RPMI7951 (cell line): ENCODE measurements at places on chromosomes 2 and 18. TPM values are rescaled to one million over a fixed set of nuclear protein-coding genes. Genes with fewer than 3 reads are reported as not detected.

The NPAS2 gene
- 64.1 and 93.5 TPM in 2 replicates for total RNA-seq

The HOXD13 gene
- 1.2 and 2.6 TPM in 2 replicates for total RNA-seq

The CCDC141 gene
- 0.88 and 1.8 TPM in 2 replicates for total RNA-seq

The ADAM23 gene
- not detected in 2 replicates for total RNA-seq

The RBMS1 gene
- 58.4 and 82.7 TPM in 2 replicates for total RNA-seq

The DDX1 gene
- total RNA-seq, result 83.1 and 102 TPM in 2 replicates

The CIAO1 gene
- total RNA-seq, result 116 and 147 TPM in 2 replicates

DNA sequence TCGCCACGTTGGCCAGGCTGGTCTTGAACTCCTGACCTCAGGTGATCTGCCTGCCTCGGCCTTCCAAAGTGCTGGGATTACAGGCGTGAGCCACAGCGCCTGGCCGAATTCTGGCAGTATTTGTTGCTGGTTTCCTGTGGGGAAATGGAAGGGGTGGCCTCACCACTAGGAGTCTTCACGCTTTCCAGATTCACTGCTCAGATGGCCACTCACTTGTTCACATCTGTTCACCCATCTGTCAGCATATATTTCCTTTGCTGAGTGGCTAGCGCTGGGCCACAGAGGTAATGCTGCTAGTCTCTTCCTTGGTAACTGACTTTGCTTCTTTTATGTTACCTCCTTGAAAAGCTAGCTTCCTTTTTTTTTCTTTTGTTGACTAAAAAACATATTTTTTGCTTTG, 27.2 kb downstream of the TMEM177 start:
- no peak for DNase-seq

GRCh38 chr18:6052449-6052913, 157.2 kb upstream of the TMEM200C start:
- no peak for DNase-seq

GRCh38 chr2:201827621-201828020, 21.3 kb downstream of the CDK15 start:
- peak; percentile 52 for DNase-seq

- no peak for DNase-seq
Measured at GRCh38 chr18:37381554-37381953, 184.0 kb downstream of the CELF4 start.

DNA sequence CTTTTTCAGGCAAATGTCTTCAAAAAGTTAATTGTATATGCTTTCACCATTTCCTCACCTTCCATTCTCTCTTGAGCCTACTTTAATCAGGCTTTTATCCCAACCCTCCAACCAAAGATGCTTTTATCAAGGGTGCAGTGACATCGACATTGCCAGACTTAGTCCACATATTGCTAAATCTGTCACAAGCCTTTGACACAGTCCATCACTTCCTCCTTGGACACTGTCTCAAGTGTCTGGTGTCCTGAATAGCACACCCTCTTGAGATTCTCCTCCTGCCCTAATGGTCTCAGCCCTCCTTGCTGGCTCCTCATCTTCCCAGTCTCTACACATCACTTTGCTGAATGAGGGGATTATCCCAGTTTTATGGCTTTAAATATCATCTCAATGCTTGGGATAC, 147.5 kb upstream of the SLC39A10 start:
- no peak for DNase-seq

DNA sequence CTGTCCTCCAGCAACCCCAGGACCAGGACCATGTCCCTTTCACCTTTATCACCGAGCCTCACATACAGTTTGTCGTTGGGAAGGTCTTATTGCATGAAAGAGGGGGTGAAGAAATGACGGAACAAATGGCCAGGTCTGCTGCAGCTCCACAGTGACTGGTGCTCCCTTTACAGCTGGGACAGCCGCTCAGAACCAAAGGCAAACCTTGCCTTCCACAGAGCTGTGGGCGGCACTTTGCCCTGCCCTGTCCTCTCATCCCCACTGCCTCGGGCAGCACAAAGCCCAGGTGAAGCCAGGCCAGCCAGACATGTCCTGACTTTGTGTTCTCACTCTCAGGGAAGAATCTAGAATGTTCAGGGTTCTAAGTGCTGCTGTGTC, 961 bp downstream of the GPR55 start:
- DNase-seq, result no peak

- peak; percentile 45 for DNase-seq
Measured at GRCh38 chr2:178761759-178762371, 45.4 kb downstream of the TTN start.

DNA sequence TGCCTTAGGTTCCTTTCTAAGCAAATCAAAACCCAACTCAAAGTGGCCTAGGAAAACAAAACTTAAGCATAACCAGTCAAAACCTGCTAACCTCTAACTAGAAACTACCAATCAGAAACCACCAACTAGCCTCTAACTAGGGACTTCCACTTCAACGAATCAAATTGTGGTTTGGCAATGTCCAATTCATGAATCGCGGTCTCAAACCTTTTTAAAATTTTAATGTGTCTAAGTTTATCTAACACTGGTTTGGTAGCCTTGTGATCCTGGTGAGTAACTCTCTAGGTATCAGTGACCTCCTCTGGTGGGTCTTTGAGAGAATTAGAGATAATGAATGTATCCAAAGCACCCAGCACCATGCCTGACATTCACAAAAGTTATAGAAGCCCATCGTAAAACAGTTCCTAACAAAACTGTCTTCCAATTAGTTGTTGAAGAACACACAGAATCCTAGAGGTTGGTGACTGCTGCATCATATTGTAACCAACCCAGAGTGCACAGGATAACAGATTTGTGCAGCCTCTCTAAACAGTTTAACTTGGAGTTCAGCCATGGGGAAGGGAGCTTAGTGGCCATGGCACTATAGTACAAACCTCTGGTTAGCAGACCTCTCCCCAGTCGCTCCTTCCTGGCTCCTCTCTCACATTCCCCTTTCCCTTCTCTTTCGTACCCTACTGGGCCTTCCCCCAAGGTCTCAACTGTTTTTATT, 45.2 kb upstream of the B3GNT2 start:
- peak; percentile 75 for DNase-seq

- DNase-seq, result no peak
Measured at GRCh38 chr2:236107942-236108625, 60.1 kb downstream of the GBX2 start.

- DNase-seq, result no peak
Measured at GRCh38 chr18:5158172-5158571, 38.9 kb downstream of the AKAIN1 start.

DNA sequence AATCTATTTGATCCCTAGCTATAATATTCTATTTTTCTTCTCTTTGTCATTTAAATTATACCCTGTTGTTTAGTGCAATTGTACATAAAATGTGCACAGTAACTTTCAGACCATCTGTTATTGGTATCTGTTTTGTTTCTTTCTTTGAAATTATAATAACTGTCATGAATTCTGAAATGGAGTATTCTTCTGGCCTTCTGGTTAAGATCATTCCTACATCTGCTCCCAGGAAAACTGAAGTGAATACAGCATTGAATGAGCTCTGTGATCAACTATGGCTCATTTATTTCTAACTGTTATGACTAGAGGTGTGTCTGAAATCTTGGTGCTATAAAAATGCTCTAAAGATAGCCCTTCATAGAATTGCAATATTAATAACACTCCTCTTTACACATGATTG, 788.4 kb upstream of the TMEFF2 start:
- DNase-seq, result no peak

- DNase-seq, result no peak
Measured at GRCh38 chr2:174392706-174393105, 2.8 kb upstream of the SCRN3 start.

GRCh38 chr2:186883666-186884065, 34.7 kb upstream of the ZSWIM2 start:
- DNase-seq, result no peak

DNA sequence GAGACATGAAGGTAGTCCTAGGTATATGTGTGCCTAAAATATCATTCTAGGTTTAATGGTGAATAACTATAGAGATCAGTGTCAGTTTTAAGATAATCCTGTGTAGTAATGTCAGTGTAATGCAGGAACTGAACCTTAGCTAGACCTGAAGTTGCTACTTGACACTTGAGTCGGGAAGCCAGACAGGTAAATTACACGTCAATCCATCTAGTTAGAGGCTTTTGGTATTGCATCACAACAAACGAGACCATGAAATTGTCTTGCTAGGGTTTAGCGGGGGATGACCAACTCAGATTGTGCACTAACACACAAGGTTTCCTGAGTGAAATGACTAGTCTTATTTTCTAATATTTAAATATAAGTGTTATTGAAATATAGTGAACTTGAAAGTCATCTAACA, 2.0 kb downstream of the YPEL5 start:
- no peak for DNase-seq

DNA sequence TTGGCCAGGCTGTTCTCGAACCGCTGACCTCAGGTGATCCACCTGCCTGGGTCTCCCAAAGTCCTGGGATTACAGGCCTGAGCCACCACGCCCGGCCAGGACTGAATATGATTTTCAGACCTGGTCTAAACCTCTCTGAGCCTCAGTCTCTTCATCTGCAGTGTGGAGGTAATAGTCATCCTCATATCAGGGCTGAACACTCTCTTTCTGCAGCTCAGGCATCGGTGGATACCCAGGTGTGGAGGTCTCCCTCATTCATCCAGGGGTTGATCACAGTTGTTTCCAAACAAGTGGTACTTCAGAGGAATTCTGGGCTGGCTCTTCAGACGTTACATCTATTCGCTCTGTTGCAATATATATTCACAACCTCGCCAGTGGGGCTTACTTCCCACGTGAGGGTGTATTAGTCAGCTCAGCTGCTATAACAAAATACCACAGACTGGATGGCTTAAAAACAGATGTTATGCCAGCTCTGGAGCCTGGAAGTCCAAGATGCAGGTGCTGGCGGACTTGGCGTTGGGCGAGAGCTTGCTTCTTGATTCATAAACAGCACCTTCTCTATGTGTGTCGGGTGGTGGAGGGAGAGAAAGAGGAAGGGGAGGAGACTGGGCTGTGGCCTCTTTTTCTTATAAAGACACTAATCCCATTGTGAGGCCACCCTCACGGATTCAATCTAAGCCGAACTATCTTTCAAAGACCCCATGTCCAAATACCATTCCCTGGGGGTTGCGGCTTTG, 2.9 kb upstream of the MBP start:
- DNase-seq, result no peak

DNA sequence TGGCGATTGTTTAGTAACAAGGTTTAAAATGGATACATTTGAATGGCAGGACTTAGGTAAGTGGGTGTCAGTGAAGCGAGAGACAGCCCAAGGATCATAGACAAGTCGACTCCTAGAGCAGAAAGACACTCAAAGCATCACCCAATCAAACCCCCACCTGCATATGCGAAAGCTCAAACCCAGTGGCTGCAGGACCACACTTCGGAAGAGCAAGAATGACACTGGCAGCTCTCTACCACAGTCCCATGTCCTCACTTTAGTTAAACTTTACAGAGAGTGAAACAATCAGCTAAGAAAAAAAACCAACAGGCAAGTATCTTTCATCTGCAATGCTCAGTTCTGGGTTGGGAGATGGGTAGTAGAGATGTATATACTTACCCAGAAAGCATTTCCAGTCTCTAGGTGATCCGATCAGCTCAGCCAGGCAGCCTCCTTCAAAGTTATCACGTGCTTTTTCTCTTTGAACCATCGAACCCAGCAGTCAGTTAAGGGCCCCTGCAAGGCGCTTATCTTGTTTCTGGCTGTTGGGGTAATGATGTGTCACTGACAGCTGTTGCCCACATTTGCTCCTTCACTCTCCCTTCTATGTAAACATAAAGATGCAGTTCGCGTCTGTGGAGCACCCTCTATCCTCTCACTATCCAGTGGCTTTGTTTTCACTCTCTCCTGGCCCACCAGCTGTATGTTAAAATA, 357.5 kb upstream of the ID2 start:
- peak; percentile 55 for DNase-seq

DNA sequence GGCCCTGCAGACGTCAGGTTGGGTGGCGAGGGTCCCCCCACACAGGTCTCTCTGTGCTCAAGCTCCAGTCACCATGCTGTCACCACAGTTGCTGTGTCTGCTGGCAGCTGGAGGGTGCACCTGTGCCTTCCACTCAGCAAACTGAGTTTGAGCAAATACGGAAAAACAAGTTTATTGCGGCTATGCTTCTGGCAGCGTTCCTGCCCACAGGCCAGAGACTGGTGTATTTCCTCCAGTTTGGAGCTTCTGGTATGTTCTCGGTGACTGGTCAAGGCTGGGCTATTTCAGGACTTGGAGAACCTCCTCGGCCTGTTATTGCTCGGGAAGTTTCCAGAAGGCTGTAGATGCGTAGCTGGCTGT, 132.6 kb downstream of the SEPTIN10 start:
- no peak for DNase-seq

DNA sequence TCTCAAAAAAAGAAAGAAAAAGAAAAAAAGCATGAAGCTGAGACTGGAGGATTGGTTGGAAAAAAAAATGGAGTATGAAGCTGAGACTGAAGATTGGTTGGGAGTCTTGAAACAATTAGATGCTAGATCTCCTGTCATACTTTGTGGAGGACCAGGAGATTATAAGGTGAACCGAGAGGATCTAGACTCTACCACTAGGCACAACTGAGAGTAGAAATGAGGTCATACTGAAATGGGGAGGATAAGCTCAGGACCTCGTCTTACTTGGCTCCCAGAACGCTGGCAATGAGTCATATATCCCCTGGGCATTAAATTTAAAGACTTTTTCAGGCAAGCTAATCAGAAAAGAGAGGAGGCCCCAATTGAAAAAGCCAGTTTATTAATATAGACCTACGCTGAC, 3.3 kb upstream of the ORC2 start:
- peak; percentile 89 for DNase-seq

DNA sequence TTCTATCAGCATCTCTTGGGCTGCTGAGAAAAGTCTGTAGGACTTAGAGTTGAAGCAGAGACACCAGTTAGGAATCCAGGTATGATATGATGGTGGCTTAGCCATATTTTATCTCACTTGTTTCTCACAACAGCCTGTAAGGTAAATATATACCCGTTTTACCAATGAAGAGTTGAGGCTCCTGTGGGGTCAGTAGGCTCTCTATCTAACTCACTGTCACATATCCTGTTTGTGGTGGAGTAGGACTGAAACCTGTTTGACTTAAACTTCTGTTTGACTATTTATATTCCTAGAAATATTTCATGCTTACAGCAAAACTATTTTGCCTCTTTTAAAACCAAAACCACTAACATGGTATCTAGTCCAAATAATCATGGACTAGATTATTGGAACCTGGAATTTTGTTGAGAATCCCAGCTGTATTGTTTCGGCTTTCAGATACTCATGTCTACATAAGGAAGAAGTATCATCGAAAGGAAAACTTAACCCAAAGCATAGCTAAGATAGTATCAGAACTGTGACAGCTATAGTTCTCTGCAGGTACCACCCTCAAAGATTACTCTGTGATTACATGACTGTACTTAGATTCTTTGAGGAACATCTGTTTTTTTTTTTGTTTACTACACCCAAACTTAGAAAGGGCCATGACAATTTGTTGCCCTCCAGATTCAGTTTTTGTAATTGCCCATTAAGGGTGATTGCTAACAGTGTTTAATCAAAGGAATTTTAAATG, 216.1 kb upstream of the THUMPD2 start:
- DNase-seq, result no peak

- peak; percentile 75 for DNase-seq
Measured at GRCh38 chr2:112749755-112750559, 14.5 kb downstream of the CKAP2L start.

DNA sequence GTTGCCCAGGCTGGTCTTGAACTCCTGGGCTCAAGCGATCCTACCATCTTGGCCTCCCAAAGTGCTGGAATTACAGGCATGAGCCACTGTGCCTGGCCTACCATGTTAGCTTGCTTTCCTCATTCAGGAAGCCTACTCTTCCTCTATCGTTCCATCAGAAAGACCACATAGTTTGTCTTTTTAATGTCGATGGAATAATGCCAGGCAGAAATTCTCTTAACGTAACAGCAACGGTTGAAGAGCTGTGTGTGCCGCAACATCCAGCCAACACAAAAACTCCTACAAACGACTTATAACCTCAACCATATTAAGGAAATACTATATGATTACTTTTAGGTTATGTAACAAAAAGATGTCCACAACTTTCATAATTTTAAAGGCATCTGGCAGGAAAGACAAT, 10.5 kb downstream of the ITGB1BP1 start:
- no peak for DNase-seq
